CD4-positive, alpha-beta T cell treated with Interleukin-6 at 100 ng/mL for 8 hours (primary cell): ENCODE measurements at places on chromosomes 16 and 17.

GRCh38 chr17:17518014-17518413, 21.8 kb upstream of the RASD1 start:
- no peak for DNase-seq

DNA sequence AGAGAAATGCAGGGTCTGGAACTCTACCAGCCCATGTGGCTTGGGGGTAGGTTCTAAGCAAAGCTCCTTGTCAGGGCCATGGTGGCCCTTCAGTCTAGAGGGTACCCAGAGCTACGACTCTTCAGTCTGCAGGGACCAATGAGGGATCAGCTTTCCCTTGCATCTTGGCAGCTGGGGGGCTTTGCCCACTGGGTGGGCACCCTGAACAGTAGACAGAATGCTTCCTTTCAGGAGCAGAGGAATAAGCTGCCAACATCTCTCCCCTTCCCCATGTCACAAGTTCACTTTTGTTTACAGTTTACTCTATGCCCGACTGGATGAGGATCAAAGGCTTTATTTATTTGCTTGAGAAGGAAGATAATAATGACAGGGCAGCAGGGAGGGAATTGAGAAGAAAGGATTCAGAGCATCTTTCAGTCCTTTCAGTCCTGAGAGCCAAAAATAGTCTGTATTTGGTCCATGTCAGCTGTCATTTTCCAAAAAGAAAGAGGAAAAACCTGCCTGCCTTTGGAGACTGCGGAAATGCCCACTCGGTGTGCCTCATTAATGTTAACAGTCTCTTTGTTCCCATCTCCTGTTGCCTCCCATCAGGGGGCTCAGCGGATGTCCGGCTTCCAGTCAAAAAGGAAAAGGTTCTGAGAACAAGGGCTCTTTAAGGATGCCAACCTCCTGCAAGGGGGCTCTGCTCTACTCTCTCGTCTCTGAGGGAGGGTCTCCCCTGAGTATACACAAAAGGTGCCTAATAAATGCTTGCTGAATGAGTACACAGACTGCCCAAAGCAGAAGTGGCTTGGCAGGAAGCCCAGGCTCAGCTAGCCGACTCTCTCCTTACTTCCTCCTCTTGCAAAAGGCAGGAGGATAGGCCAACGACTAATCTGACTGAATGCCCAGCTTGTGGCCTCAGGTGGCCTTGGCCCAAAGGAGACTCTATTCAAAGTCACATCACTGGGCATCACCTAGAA, 17.1 kb downstream of the TRAF4 start:
- no peak for DNase-seq

GRCh38 chr17:51706093-51706492, 445.7 kb downstream of the UTP18 start:
- no peak for DNase-seq

- DNase-seq, result no peak
These were observed 43.8 kb upstream of the ATP2A3 start for GRCh38 chr17:4008082-4008435.

DNA sequence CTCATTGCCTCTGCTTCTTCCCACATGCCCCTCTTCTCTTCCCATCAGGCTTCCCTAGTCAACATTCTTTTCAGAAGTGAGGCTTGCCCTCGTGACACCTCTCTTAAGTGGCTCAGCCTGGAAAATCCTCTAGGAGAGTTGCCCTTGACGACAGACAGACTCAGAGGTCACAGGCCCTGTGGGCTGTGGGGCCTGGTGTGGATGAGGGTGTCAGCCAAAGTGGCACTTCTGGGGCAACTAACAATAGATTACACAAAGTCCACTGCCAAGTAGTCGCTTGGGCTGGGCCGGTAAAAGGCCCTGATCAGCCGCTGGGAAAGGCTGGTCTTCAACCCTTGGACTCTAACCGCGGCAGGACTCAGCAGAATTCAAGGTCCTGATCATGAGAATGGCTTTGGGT, 33.7 kb upstream of the METTL16 start:
- no peak for DNase-seq

GRCh38 chr17:9973669-9974447, 68.8 kb upstream of the RCVRN start:
- DNase-seq, result no peak

- no peak for DNase-seq
These were observed 72.0 kb downstream of the ZFHX3 start for GRCh38 chr16:72975809-72976437.

- DNase-seq, result no peak
These were observed 5.0 kb downstream of the ECI1 start for GRCh38 chr16:2246301-2246885.

- no peak for DNase-seq
These were observed 70.5 kb downstream of the GAS7 start for GRCh38 chr17:10127819-10128425.

GRCh38 chr17:34638526-34639260, 59.3 kb downstream of the TMEM132E start:
- no peak for DNase-seq

GRCh38 chr17:55233840-55234239, 30.9 kb upstream of the HLF start:
- DNase-seq, result no peak

GRCh38 chr17:74016461-74016860, 187.0 kb upstream of the RPL38 start:
- DNase-seq, result no peak

DNA sequence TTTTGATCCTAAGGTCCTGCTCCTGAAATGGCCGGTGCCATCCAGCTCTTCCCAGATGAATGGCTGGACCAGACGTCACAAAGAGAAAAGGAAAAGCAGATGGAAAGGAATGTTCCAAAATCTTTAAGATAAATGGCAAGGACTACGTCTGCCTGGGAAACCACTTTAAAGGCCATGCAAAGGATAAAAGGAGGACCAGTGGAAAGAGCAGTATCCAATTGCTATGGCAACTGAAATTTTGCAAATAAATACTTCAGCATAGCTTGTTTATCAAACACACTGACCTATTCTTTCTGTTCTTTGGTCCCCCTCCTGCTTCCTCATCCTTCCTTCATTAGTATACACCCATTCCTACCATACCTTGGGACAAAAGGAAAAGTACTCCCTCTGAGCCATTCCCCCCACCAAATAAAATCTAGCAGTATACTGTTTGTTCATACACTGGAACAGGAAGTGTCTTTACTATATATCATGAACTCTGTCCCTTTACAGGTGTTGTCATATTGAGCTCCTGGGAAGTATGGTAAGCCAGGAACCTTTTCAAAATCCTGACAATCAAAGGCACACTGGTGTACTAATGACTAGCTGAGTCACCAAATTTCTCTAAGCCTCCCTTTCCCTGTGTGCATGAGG, 37.2 kb upstream of the NUFIP2 start:
- DNase-seq, result no peak

- DNase-seq, result no peak
These were observed 3.1 kb upstream of the ADORA2B start for GRCh38 chr17:15941781-15942180.

DNA sequence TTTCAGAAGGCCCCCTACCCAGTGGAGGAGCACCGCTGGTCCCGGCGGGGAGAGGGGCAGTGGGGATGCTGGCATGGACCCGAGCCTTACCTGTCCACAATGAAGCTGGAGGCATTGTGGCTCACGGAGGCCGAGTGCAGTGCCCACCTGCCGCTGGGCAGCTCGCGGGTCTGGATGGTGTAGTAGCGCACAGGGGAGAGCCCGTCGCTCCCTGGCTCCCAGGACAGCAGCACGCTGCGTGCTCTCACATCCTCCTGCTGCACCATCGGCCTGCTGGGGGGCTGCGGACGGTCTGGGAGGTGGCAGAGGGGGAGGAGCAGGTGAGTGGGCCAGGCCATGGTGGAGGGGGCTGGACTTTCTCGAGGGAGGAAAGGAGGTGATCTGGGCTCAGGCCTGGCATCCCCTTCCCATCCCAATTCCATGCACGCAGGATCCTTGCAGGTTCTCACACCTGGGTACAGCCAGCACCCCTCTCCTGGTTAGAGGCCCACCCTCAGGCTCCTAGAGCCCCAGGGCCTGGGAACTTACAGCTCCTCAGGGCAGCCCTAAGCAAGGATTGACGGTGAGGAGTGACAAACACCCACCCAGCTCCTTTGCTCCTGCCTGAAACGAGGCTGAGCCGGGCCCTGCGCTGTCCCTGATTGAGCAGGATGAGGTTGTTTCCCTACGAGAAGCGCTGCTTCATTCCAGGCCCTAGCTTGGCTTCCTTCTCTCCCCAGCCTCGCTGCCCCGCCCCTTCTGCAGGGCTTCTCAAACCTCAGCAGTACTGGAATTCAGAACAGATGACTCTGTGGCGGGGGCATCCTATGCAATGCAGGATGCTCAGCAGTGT, 76.2 kb upstream of the CDC42EP4 start:
- DNase-seq, result no peak

GRCh38 chr17:70336411-70336810, 167.1 kb downstream of the KCNJ2 start:
- DNase-seq, result no peak

DNA sequence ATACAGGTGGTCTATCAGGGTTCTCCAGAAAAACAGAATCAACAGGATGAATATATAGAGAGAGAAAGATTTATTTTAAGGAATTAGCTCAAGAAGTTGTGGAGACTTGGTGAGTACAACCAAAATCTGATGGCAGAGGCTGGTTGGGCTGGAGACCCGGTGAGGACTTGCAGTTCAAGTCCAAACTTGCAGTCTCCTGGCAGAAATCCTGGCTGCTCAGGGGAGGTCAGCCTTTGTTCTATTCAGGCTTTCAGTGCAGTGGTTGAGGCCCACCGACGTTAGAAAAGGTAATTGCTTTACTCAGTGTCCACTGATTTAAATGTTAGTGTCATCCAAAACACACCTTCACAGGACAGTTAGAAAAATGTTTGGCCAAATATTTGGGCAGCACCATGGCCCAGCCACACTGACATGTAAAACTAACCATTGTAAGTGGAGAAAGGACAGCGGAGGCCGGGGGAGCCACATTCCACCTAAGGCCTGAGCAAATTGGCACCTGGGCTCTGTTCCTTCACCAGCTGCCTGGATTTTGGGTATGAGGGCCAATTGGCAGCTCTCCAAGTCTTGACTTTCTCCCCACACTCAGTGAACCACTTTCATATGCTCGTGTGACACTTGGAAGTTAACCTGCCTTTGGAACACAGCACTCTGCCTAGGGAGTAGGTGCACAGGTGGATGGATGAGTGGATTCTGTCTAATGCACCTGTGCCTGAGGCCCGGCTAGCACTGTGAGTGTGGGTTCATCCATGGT, 54.7 kb downstream of the CACNG5 start:
- no peak for DNase-seq

GRCh38 chr16:85568519-85568918, 44.6 kb upstream of the GSE1 start:
- DNase-seq, result no peak

- DNase-seq, result no peak
These were observed 200.4 kb downstream of the RAB11FIP4 start for GRCh38 chr17:31591924-31592323.

- DNase-seq, result no peak
These were observed 54.1 kb upstream of the FASN start for GRCh38 chr17:82152114-82152513.

- DNase-seq, result no peak
These were observed 208.3 kb downstream of the C16orf95 start for GRCh38 chr16:87108941-87109340.

DNA sequence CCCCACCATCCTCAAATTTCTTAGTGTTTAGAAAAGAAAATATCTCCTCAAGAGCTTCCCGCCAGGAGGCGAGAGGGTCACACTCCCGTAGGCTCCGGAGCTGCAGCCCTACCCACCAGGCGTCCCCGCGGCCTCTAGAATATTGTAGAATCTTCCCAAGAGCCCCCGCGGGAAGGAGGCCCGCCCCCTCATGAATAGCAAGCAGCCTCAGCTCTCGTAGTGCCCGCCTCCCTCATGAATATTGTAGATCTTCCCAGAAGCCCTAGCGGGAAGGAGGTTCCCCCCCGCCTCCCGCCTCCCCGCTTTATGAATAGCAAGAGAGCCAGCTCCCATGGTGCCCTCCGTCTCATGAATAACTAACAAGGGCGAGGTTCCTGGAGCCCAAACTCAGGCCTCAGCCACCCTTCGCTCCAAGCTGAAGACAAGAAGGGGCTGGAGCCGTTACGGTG, at the start of gene FBXO47:
Gene FBXO47 (minus strand): TSS at position 114 of the 449 bp plus-strand sequence. CDS start 4,378 bp downstream, outside the sequence.
- peak; percentile 86 for DNase-seq

- no peak for DNase-seq
These were observed 48.3 kb upstream of the BAHCC1 start for GRCh38 chr17:81346908-81347349.

DNA sequence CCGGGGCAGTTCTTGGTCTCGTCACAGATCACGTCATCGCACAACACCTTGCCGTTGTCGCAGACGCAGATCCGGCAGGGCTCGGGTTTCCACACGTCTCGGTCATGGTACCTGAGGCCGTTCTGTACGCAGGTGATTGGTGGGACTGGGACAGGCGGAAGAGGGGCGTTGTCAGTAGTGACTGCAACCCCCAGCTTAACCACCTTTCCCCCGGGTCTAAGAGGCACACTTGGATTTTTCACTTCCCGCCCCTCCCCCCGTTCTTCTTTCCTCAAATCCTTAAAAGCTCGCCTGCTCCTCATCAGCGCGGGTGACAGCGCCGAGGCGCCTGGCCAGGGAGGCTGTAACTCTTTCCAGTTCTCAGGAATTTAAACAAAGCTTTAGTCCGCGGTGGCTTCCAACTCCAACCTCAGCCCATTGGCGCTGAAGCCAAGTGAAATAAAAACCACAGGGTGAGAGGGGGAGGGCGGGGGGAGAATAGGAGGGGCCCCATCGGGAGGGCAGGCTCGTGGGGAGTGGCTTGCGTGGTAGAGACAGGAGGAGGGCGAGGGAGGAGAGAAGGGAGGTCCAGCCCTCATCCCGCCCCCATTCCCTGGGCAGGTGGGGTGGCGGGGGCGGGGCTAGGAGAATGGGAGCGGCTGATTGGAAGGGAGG, 1.5 kb downstream of the COL1A1 start:
- DNase-seq, result peak; percentile 70

- no peak for DNase-seq
These were observed 60.4 kb downstream of the ZFHX3 start for GRCh38 chr16:72987480-72987901.

- DNase-seq, result no peak
These were observed 40.6 kb downstream of the PRKCB start for GRCh38 chr16:23876256-23876896.

- DNase-seq, result no peak
These were observed 556.9 kb upstream of the CDH5 start for GRCh38 chr16:65809627-65810026.

GRCh38 chr16:87060034-87060986, 256.9 kb downstream of the C16orf95 start:
- DNase-seq, result no peak

DNA sequence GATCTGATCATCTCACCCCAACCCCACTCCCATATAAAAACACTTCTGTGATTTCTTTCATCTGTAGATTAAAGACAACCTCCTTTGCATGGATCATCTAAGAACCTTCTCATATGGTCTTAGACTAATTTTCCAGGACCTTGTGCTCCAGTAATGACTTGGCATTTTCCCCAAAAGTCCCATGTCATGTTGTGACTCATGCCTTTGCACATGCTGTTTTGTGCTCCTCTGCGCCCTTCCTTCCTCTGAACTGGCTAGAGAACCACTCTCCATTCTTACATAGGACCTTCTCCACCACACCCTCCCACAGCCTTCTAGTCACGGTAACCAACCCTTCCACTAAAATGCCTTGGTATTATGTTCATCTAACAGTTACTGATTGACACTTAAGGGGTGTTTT, 99.5 kb upstream of the AXIN2 start:
- no peak for DNase-seq

GRCh38 chr16:57756424-57757325, 21.1 kb downstream of the KATNB1 start:
- DNase-seq, result no peak

- no peak for DNase-seq
These were observed 410.7 kb upstream of the GOT2 start for GRCh38 chr16:59144841-59145240.

GRCh38 chr17:76695059-76695831, 15.5 kb downstream of the MXRA7 start:
- DNase-seq, result no peak

GRCh38 chr16:79155904-79156303, 444.6 kb downstream of the MAF start:
- no peak for DNase-seq
